SIG-M5 (cell line): ENCODE measurements at places on chromosomes 3 and 15.
A peak's percentile ranks its signal among the peaks of the same experiment; 100 is the strongest.

- no peak for DNase-seq
Measured at GRCh38 chr3:9165421-9165820, 84.0 kb downstream of the SRGAP3 start.

- DNase-seq, result no peak
Measured at GRCh38 chr3:4511491-4512262, 18.5 kb downstream of the ITPR1 start.

DNA sequence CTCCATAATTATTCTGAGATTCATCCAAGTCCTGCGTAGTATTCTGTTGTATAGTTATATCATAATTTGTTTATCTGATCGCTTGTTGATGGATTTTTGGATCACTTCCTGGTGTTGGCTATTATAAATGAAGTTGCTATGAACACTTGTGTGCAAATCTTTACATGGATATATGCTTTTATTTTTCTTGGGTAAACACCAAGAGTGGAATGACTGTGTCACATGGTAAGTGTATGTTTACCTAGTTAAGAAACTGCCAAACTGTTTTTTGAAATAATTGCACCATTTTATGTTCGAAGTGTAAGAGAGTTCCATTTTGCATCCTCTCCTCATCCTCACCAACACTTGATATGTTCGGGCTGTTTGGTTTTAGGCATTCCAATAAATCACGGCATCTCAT lies 360.4 kb upstream of the FRG2C start:
- DNase-seq, result no peak

DNA sequence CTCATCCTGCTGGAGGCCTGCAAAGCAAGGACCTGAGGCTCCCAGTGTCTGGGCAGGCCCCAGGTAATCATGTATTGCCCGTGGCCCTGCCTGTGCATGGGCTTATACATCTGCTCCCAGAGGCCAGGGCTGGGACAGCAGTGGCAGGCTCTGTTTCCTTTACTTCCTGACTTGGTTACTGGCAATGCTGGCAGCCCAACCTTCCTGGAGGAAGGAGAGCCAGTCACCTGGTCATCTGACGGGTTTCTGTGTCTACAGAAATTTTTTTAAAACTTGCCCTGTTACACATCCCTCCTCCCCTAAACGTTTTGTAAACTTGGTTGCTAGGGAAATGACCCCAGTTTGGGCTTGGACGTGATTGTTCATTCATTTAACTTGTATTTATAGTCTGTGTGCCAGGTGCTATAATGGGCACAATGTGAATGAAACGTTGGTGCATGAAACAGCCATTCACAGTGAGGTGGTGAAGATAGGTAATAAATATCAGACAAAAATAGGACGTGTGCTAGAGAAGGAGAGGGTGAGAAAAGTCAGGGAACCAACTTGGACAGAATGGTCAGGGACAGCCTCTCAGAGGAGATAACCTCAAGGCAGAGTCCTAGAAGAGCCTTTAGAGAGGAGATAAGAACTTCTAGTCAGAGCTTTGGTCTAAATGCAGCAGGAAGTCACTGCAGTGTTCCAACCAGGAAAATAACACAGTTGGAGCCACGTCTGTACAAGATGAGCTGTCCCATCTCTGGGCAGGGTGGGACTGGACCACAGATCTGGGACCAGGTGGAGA lies 14.1 kb downstream of the TEX264 start:
- DNase-seq, result no peak

GRCh38 chr15:89593018-89593417 lies 17.7 kb downstream of the TICRR start:
- no peak for DNase-seq

DNA sequence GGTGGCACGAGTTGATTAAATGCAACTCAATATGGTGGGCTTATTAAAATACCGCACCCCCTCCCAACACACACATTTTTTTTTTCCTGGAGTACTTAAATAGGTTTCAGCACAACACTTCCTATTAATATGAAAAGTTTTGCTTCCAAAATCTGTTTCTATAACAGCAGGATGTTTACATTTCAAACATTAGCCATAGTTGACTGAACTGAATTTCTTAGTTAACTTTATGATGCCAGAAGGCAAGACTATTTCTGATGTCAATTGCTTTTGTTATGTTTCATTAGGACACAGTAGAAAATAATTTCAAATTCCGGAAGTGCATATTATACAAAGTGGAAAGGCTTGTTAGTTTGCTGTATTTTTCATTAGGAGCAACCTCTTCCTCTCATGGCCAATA lies 104.7 kb downstream of the UACA start:
- no peak for DNase-seq

GRCh38 chr3:6781092-6781491 lies 79.8 kb upstream of the GRM7 start:
- no peak for DNase-seq

- no peak for DNase-seq
Measured at GRCh38 chr3:112635674-112636073, 5.3 kb downstream of the CCDC80 start.

DNA sequence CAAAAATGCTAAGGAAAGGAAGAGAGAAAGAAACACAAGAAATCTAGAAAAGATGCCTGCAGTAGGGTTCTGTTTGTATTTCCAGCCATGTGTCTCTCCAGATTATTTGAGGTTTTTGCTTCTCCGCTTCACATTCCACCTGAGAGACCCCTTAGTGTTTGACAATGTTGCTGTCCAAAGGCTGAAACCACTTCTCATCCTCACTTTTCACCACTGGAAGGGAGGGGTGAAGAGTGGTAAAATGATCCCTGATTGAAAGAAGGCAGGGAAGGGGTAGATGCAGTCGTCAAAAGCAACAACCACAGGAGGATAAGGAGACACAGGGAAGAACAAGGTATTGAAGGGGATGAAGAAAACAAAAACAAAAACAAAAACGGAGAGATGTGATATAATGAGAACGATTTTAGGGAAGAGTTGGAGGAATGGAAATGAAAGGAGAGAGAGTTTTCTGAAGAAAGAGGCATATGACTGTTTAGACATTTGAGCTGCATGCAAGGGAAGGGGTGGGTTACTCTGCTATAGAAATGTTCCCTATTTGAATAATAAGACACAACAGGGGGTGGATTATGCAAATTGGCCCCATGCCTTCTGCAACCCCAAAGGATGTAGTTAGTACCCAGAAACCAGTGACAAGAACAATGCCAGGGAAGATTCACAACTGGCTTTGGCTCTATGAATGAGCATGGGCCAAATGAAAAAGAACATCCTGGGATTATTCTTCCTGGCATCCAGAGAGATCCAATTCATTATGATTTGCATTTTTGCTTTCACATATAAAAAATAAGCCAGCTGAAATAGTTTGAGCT lies 235.9 kb downstream of the GAP43 start:
- no peak for DNase-seq

DNA sequence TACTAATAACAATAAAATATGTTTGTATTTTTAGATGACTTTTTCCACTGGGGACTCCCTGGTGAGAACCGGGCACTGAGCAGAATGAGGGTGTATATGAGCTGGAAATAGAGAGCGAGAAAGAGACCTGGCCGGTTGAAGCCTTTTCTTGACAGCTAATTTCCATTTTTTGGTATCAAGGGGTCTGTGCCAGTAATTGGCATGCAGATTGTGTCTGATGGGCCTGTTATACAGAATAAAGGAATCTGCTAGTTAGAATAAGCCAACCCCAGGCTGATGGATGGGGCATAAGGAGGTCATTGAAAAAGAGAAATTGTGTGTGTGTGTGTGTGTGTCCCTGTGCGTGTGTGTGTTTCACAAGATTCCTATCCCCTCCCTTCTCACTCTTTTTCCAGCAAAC lies 83.9 kb downstream of the IL20RB start:
- no peak for DNase-seq

DNA sequence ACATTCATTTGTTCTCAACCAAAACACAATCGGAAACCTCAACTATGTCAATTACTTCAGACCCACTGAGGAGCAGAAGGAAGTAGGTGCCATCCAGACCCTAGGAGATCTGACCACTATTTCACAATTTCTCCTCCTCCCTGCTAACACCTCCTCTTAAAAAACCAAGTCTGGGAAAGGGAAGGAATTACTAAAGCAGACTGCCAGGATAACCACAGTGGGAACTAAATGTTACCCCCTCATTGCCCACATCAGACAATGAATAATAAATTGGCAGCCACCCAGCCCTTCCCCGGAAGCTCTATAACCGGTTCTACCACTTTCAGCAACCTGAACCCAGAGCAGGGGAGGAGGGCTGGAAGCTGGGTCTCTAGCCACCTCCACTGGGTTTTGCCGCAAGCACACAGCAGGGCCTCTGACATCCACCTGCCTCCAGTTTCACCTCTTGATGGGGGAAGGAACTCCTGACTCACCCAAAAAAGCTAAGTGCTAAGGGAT lies 17.6 kb downstream of the C15orf62 start:
- peak; percentile 8 for DNase-seq

- no peak for DNase-seq
Measured at GRCh38 chr15:73483053-73483452, 40.1 kb downstream of the REC114 start.

DNA sequence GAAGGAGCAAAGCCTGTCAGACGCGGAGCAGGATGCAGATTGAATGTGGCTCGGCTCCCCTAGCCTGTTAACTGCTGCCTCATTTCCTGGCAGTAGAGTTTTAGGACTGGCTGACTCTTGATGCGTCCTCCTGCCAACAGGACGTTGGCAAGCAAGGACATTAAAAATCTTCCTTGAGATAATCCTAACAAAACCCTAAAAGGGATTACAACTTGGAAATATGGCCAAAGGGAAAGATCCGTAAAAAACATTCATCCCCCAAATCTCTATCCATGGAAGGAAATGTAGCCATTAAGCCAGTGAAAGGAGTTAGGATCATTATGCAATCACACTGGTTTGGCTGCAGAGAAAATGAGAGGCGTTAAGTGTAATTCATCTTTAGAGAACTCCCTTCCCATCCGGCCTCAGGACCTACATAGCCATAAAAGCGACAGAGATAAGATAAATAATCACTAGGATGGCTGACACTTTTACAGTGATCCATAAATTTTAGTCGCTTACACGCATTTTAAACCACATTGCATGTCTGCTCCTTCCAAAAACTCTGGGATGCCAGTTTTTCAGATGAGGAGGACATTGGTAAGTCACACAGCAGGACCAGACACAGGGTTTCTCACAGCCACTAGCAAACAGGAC lies 44.5 kb upstream of the C3orf80 start:
- no peak for DNase-seq

DNA sequence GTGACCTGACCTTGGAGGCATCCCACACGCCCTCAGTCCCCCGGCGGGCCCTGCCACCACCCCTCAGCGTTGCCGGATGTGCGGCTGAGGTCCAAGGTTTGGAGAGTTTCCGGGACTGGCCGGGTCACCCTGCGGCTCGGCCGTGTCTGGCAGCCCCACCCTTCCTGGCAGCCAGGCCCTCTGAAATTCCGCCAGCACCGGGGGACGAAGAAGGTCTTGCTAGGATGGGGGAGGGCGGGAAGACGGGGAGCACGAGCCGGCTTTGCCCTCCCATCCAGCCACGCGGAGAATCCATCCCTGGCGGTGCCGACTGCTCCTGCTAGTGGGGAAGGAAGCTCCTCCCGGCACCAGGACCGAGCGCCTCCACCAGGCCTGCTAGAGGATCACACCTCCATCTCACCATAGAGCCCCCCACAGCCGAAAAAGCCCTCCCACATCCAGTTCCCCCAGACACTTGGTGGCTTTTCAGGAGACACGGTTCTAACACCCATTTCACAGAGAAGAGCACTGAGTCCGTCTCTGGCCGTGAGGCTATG lies 81.5 kb downstream of the CPN2 start:
- no peak for DNase-seq

GRCh38 chr3:32619395-32619794 lies 48.7 kb upstream of the DYNC1LI1 start:
- DNase-seq, result no peak

GRCh38 chr3:8756671-8757070 lies 12.7 kb downstream of the OXTR start:
- no peak for DNase-seq

DNA sequence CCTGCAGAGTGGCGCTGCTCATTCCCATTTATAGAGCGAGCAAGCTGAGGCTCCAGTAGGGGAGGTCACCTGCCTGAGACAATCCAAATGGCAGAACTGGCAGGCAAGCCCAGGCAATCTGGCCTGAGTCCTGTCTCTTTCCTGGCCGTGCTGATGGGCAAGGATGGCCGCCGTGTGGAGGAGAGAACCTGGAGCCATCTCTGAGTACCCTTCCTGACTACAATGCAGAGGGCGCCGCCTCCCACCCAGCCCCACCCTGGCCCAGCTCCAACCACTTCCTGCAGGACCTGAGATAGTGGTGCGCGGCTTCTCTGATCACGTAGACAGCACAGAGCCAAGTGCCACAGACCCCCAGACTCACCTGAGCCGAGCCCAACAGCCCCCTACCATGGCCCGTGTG lies 7.0 kb downstream of the TLR9 start:
- no peak for DNase-seq

DNA sequence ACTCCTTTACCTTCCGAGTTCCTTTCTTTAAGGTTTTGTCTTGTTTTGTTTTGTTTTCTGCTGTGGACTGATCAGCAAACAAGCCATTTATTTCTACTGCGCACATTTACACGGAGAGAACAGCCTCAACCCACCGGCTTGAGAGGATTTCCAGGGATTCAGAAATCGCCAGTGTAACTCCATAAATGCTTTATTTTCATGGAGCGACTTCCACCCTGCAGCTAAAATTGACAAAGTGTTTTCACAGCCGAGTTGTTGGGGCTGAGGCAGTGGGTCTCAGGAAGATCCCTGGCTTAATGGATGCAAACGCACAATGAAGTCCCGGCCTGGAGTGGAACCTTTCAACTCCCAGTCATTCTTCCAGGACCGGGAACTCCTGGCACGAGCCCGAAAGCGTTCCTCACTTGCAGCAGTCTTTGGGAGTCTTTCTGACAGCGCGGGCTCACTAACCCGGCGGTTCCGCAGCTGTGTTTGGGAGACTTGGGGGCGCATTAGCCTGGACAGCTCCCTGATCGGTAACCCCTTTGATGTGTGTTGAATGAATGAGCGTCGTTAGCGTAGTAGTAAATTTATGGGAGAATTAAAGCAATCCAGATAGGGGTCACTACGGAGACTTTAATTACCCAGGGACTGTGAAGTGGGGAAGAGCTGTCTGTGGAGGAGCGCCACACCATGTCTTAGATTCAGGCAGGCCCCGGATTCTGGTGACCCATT lies 785 bp upstream of the MYRIP start:
- no peak for DNase-seq

- no peak for DNase-seq
Measured at GRCh38 chr15:60130398-60130797, 126.3 kb downstream of the FOXB1 start.

DNA sequence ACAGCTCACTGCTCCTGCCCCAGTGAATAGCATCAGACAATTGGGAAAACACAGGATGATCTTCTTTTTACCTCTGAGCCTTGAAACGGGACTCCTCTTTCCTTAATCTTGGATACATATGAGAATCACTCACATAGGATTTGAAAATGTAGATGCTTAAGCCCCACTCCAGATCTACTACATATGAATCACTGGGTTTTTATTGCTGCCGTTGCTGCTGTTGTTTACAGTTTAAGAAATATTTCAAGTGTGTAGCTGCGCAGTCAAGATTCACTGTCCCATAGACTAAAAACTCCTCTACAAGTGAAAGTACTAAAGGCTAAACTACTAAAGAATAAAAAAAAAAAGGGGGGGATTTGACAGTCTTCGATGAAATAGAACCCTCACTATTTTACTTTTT lies 765.9 kb downstream of the NTRK3 start:
- no peak for DNase-seq
